NCI-H1694 treated with DMSO at 0.1 percent for 48 hours (cell line): ENCODE measurements at places on chromosomes 2 and 18.
A peak's percentile ranks its signal among the peaks of the same experiment; 100 is the strongest.

DNA sequence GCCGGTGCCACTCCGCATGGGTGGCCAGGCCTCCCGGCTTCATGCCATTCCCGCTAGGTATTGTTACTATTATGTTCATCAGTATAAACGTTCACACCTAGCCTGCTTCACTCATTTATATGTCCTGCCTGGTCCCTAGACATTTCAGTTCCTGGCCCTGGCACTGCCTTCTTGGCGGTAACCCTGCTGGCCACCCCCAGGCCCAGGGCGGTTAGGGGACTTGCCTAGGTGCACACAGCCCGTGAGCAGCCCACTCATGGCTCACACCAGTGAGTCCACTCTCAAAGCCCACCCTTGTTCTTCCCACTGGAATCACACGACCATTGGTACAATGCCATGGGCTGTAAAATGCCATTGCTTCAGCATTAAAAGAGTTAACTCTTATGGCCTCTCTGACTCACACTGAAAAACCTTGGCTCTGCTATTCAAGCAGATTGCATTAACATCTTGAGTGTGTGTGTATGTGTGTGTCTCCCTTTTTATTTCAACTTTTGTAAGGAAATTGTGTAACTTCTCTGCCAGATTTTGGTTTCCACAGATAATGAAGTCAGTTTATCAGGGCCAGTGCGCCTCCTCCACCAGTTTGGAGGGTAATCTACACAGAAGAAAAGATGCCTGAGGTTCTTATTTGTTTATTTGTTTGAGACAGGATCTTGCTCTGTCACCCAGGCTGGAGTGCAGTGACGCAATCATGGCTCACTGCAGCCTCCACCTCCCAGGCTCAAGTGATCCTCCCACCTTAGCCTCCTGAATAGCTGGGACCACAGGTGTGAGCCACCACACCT is 74.2 kb downstream of the RAB31 start:
- peak; percentile 3 for DNase-seq

GRCh38 chr2:190912726-190913125 is 32.1 kb downstream of the GLS start:
- DNase-seq, result no peak

GRCh38 chr2:183950673-183951072 is 647.7 kb upstream of the ZNF804A start:
- DNase-seq, result peak; percentile 87

- no peak for DNase-seq
Measured at GRCh38 chr18:65761636-65762295, 11.0 kb downstream of the CDH7 start.

GRCh38 chr2:96240341-96241038 is 25.3 kb downstream of the TMEM127 start:
- DNase-seq, result peak; percentile 68

- DNase-seq, result no peak
Measured at GRCh38 chr18:48278081-48278480, 131.1 kb downstream of the ZBTB7C start.

DNA sequence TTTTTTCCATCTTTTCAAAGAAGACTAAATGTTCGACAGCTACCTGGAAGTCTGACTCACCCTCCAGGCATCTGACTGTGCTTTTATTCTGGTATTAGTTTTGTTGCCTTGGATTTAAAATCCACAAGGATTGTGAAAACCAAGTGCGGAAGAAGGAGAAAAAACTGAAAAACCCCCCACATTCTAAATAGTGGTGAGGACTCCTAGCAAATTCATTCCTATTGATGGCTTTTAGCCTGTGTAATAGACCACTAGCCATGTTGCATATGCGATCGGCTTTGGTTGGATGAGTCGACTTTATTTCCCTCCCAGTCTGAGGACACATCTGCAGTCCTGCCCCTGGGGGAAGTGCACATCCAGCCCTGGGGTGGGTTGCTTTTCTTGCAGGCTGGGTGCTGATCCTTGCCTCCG is 16.9 kb downstream of the LDLRAD4 start:
- DNase-seq, result no peak

DNA sequence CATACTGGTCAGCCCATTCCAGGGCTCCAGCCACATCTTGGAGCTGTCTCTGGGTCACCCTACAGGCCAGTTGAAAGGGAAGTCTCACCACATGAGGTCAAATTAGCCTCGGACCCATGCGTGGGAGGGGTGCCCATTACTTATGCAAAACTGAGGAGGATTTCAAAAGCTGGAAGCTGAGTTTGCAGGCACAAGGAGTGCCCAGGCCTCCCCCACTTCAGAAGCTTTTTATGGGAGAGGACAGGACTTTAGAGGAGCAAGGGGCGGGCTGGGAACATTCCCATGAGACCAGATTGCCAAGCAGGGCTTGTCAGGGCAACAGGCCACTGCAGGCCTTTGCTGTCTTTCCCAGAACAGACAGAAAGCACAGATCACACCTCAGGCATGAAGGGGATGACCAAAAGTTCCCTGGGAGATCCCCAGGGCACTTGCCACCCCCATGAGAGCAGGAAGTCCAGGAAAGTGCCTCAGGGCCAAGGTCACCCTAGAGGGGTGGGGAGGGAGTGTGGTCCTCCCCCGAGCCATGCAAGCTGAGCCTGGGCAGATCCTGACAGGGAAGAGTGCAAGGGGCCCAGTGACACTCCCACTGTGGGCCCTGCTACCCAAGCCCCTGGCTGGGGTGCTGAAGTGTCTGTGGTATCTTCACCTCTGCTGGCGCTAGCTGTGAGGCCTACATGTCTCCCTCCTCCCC is 267.7 kb downstream of the BCL11A start:
- DNase-seq, result no peak

DNA sequence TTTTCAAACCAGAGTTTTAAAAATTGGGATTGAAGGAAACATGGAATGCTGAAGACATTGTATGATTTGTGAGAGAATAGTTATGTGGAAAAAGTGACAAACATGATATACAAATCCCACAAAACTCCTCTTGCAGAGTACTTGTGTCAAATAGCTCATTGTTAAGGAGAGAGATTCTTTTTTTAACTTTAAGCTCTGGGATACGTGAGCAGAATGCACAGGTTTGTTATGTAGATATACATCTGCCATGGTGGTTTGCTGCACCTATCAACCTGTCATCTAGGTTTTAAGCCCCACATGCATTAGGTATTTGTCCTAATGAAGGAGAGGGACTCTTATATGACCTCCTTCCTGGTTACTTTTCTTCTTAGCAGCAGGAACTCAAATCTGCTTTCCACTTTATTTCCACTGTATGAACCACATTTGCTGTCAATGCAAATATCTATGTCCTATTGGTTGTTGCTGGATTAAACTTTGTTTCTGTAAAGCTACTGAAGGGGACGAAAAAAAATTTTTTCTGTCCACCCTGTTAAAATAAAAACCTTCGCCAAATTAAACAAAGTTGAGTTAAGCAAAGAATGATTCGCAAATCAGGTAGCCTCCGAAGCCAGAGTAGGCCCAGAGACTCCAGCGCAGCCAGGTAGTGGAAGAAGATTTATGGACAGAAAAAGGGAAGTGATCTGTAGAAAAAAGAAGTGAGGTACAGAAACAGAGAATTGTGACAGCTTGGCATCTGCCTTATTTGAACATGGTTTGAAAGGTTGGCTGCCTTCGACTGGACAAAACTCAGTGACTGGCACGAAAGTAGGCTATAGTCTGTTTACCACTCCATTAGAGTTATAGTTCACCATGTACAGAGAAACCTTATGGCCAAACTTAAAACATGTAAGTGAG is 430.1 kb upstream of the CHST9 start:
- no peak for DNase-seq

GRCh38 chr2:52658598-52658997 is 1109.0 kb upstream of the CHAC2 start:
- DNase-seq, result no peak

GRCh38 chr2:96117701-96118588 is 1.6 kb upstream of the ADRA2B start:
- DNase-seq, result no peak

DNA sequence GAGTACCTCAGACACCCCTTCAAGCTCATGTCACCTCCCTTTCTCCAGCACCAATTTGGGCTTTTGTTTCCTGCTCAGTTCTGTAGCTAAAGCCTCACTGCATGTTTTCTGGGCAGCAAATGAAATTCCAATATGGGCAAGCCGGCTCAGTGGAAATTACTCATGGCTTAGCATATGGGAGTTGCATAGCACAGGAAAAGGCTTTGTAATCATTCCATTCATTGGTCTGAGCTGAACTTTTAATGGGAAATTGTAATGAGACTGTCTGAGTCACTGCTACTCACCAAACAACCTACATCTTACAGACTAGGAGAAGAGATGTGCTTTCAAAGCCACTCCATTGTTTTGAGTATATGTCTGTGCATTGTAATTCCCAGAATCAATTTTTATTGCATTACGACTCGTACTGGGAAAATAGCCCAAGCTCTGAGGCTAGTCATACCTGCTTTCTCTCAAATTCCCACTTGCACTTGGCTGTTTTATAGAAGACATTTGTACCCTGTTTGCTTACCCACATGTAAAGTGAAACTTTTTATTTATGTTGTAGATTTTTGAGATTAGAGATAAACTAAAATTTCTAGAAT is 139.5 kb upstream of the LRATD1 start:
- DNase-seq, result no peak

DNA sequence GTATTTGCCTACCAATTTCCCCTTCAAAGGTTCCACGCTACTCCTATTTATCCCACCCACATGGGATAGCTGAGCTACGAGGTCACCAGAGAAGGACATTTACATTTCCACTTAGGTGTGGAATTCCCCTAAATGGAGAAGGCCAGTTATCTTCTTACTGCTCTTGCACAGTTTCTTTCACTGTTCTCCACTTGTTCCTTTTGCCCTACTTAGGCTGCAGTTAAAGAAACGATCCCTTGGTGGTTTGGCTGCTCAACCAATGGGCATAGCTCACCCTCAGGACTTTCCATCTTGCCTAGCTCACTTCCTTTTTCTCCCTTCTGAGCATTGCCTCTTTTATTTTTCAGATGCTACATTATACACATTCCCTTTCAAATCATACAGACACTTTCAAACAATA is 11.2 kb upstream of the NABP1 start:
- no peak for DNase-seq

DNA sequence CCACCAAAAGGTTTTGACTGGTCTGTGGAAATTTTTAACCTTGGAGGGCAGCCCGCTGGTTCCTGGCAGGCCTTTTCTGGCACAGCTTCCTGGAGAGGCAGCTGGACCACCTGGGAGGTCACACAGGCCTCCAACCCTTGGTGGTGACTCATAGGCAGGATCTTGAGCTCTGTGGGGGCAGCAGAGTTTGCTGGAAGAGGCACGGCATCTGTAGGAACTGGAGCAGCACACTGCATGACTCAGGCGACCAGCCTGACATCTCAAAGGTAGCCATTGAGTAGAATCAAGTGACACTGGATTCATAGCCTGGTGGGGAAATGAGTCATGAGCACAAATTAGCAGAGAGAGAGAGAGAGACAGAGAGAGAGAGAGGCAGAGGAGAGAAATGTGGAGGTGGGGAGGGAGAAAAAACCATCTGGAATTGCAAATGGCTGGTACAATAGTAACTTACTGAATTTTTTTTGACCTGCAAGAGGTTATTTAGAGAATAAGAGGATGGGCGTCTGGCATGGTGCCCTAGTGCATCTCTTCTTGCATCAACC is 57.4 kb downstream of the TRPM8 start:
- no peak for DNase-seq

DNA sequence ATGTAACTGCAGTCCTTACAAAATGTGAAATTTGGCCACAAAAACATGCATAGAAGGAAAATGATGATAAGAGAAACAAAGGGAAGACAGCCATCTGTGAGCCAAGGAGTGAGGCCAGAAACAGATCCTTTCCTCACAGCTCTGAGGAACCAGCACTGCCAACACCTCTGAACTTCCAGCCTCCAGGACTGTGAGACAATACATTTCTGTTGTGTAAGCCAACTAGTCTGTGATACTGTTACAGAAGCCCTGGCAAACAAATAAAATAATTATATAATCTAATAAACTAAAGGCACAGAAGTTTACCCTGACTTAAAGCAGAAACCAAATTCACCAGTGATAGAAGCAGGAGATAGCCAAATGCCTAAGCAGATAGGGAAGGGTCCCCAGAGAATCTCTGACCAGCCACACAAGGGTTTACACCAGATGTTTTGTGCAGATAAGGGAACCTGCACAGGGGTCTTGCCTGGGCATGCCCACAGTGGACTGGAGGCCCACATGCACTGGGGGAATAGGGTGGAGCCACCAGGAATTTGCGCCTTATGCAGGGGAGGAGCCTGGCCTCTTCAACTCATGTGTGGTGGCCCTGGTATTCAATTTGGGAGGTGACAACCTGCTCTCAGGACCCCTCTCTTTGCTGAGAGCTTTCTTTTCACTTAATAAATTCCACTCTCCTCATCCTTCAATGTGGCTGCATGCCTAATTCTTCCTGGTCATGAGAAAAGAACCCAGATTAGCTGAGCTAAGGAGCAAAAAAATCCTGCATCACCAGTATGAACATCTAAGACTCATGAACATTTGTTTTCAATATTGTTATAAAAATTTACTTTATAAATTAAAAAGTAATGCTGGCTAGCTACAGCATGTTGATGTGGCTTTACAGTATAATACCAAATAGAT is 3.8 kb upstream of the GCC2 start:
- DNase-seq, result no peak

GRCh38 chr2:54287532-54287931 is 31.5 kb upstream of the TSPYL6 start:
- DNase-seq, result no peak

DNA sequence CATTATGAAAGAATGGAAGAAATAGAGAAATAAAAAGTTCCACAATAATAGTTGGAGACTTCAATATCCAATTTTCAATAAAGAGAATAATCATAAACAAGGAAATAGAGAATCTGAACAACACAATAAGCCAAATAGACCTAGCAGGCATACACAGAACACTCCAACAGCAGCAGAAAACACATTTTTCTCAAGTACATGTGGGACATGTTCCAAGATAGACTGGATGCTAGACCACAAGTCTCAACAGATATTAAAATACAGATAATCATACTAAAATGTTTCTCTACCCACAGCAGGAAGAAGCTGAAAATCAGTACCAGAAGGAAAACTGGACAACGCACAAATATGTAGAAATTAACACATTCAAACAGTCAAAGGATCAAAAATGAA is 113.9 kb downstream of the USP34 start:
- no peak for DNase-seq

DNA sequence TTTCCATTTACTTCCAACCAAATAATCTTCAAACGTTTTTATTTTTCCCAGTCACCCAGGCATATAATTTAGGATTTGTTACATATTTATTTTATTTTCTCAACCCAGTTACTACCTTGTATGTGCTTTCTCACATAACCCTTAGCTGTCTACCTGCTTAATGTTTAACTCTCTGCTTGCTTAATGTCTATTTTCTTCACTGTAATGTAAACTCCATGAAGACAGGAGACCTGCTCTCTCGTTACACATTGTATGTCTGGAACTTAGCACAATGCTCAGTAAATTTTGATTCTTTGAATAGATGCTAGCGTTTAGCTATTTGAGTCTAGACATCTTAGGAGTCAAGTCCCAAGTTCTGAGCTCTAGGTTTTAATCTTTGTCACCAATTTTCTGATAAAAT is 70.2 kb downstream of the RBBP8 start:
- DNase-seq, result no peak

DNA sequence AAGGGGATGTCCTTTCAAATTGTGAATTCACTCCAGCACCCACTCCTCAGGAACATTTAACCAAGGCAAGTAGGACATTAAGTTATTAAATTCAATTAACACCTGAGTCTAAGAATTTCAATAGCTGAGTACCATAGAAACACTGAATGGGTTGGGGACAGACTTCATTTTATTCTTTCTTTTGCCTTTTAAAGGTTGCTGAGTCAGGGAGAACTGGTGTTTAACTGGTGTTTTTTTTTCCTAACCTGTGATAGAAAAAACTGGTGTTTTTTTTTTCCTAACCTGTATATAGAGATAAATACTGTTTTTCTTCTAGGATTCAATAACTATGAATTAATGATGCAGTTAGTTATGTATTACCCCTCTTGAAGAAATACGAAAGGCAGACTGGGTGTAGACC is 38.9 kb downstream of the TTC27 start:
- no peak for DNase-seq
